Activated CD4-positive, alpha-beta T cell treated with anti-CD3 and anti-CD28 coated beads, Interleukin-2, amount 10 ng/mL, durations not matched to agents 24 days and 14 days (primary cell): ENCODE measurements at places on chromosomes 3 and 15. TPM values are rescaled to one million over a fixed set of nuclear protein-coding genes. Genes with fewer than 3 reads are reported as not detected.

The CPNE9 gene
- total RNA-seq, result 0.17 TPM in 1 of 2 replicates, not detected in the other

The DIS3L gene
- 48.6 and 57.2 TPM in 2 replicates for total RNA-seq

The ATP13A5 gene
- total RNA-seq, result not detected in 2 replicates

The MEX3B gene
- 1.1 TPM in 2 replicates for total RNA-seq

The ZNF619 gene
- 6.1 and 8.4 TPM in 2 replicates for total RNA-seq

The GPR149 gene
- total RNA-seq, result not detected in 2 replicates

The EID1 gene
- total RNA-seq, result 192 and 209 TPM in 2 replicates

The ALDH1L1 gene
- not detected in 2 replicates for total RNA-seq

The ADGRG7 gene
- total RNA-seq, result not detected in 2 replicates

The KBTBD8 gene
- 16.8 and 17.0 TPM in 2 replicates for total RNA-seq

The SNRPA1 gene
- 195 and 210 TPM in 2 replicates for total RNA-seq

The OR5H15 gene
- total RNA-seq, result not detected in 2 replicates

The TLR9 gene
- 0.17 and 0.42 TPM in 2 replicates for total RNA-seq

The PLXNB1 gene
- total RNA-seq, result 5.7 and 6.5 TPM in 2 replicates

The TPRG1 gene
- 25.9 and 29.7 TPM in 2 replicates for total RNA-seq

The FURIN gene
- 432 TPM in 2 replicates for total RNA-seq

The PSMD2 gene
- total RNA-seq, result 280 and 283 TPM in 2 replicates

The IL5RA gene
- total RNA-seq, result not detected in 2 replicates

The TEX55 gene
- not detected in 2 replicates for total RNA-seq

The IQCB1 gene
- 49.1 and 51.6 TPM in 2 replicates for total RNA-seq

The TGM5 gene
- 0.07 TPM in 1 of 2 replicates, not detected in the other for total RNA-seq

The CD80 gene
- total RNA-seq, result 12.5 and 13.0 TPM in 2 replicates

The PLAAT1 gene
- total RNA-seq, result not detected in 2 replicates

The SEMA3F gene
- 0.14 and 0.31 TPM in 2 replicates for total RNA-seq

The GOLGA8T gene
- not detected in 2 replicates for total RNA-seq

The GOLGA8F gene
- not detected in 2 replicates for total RNA-seq

The ITPKA gene
- 3.3 and 3.8 TPM in 2 replicates for total RNA-seq

The TRMT10C gene
- 58.3 and 59.9 TPM in 2 replicates for total RNA-seq

The NDUFB4 gene
- total RNA-seq, result 116 and 123 TPM in 2 replicates

The TIPARP gene
- 17.7 and 18.7 TPM in 2 replicates for total RNA-seq

The PLCH1 gene
- 0.38 TPM in 1 of 2 replicates, not detected in the other for total RNA-seq
